ENCODE measurements at places on chromosomes 5 and 9. TPM values are rescaled to one million over a fixed set of nuclear protein-coding genes. Genes with fewer than 3 reads are reported as not detected.

The ERAP2 gene
- polyA plus RNA-seq: 0.55 TPM

The BOD1 gene
- 295 TPM for polyA plus RNA-seq

The CCL21 gene
- 2.4 TPM for polyA plus RNA-seq

The MARVELD2 gene
- polyA plus RNA-seq: 0.03 TPM

The OMD gene
- polyA plus RNA-seq: 0.45 TPM

The FGF18 gene
- polyA plus RNA-seq: 0.30 TPM

The LCN1 gene
- polyA plus RNA-seq: not detected

GRCh38 chr5:22908129-22908528, 55.0 kb upstream of the CDH12 start:
- H3K36me3 ChIP-seq: no peaks in the 10 kb centered on the region
- no peak overlapping the region for H3K27ac ChIP-seq
- no peak overlapping the region for H3K4me3 ChIP-seq
- no peaks in the 10 kb centered on the region for H3K4me1 ChIP-seq
- H3K27me3 ChIP-seq: no peaks in the 10 kb centered on the region

DNA sequence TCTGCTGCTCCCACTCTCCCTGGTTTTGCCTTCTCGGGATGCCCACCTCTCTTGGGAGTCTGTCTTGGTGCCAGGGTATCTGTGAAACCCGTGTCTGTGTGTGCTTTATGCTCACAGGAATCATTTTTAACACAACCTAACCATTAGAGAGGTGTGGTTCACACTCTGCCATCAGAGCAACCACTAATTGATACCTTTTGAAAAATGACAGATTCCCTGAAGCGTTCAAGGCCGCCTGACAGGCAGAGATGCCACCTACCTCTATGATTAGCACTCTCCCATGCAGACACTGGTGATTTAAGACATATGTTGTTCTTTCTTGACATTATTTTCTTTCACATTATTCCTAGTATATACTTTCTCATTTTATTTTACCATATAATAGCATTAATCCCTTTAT, 207.3 kb upstream of the SGCD start:
- no peak for DNase-seq
- no peaks in the 10 kb centered on the region for H3K27me3 ChIP-seq
- peaks cover 11% of the 10 kb centered on the region for H3K4me1 ChIP-seq
- no peak overlapping the region for H3K27ac ChIP-seq
- no peaks in the 10 kb centered on the region for H3K36me3 ChIP-seq

GRCh38 chr9:84340535-84340934, at the start of gene SLC28A3:
Gene SLC28A3 (minus strand): TSS chr9:84340758. CDS start chr9:84340633, 125 bp downstream.
- H3K27ac ChIP-seq: no peak within 1 kb of the TSS
- no peaks in the 10 kb centered on the region for H3K27me3 ChIP-seq
- H3K4me3 ChIP-seq: no peak within 1 kb of the TSS
- H3K36me3 ChIP-seq: no peaks in the 10 kb centered on the region
- DNase-seq: no peak
- H3K4me1 ChIP-seq: no peaks in the 10 kb centered on the region

DNA sequence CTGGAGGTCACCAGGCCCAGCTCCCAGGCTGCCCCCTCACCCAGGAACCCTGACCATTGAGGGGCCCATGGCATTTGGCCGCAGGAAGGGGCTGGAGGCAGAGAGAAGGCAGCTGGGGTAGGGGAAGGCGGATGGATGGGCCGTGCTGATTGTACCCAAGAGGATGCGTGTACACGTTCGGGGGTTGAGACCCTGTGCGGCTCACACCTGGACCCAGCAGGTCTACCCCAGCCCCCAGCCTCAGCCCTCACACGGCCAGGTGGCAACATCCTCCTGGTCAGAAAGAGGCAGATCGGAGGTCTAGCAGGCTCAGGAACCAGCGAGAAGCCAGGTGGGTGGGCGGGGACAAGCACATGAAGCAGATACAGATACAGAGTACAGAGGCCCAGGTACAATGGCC, 33.7 kb downstream of the NACC2 start:
- H3K4me3 ChIP-seq: no peak overlapping the region
- DNase-seq: peak; percentile 8
- H3K4me1 ChIP-seq: peaks cover 13% of the 10 kb centered on the region
- H3K27me3 ChIP-seq: no peaks in the 10 kb centered on the region

- peak overlapping the region; percentile 87 for H3K27ac ChIP-seq
- H3K36me3 ChIP-seq: peaks cover 10% of the 10 kb centered on the region
- H3K4me3 ChIP-seq: peak overlapping the region; percentile 94
- DNase-seq: no peak
- peaks cover 36% of the 10 kb centered on the region for H3K4me1 ChIP-seq
- H3K27me3 ChIP-seq: no peaks in the 10 kb centered on the region
Observed at GRCh38 chr9:136806631-136807201, 1.0 kb upstream of the RABL6 start.

GRCh38 chr5:143554187-143554717, 150.8 kb upstream of the NR3C1 start:
- H3K36me3 ChIP-seq: no peaks in the 10 kb centered on the region
- peaks cover 18% of the 10 kb centered on the region for H3K4me1 ChIP-seq
- no peak for DNase-seq

DNA sequence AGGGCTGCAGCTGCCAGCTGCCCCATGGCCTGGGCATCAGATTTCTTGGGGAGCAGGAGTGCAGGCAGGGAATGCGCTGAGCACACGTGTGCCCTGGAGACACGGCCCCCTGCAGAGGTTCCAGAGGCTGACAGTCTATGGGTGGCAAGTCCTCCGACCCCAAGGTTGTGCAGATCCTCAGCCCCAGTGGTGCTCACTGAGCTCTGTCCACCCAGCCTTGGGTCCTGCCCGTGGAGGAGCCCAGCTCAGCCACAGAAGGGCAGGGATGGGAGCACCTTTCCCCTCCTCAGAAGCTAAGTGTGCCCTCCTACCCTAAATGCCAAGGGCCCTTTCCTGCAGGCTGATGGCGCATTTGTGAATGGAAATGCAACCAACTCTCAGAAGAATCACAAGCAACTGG, 341.0 kb downstream of the IRX2 start:
- no peak overlapping the region for H3K27ac ChIP-seq
- no peak for DNase-seq
- no peaks in the 10 kb centered on the region for H3K27me3 ChIP-seq
- H3K36me3 ChIP-seq: no peaks in the 10 kb centered on the region
- no peaks in the 10 kb centered on the region for H3K4me1 ChIP-seq

- no peaks in the 10 kb centered on the region for H3K4me1 ChIP-seq
- H3K27me3 ChIP-seq: no peaks in the 10 kb centered on the region
- H3K27ac ChIP-seq: no peak overlapping the region
- H3K36me3 ChIP-seq: no peaks in the 10 kb centered on the region
- H3K4me3 ChIP-seq: no peak overlapping the region
- DNase-seq: no peak
Observed at GRCh38 chr9:110588296-110588695, 8.8 kb upstream of the SVEP1 start.

DNA sequence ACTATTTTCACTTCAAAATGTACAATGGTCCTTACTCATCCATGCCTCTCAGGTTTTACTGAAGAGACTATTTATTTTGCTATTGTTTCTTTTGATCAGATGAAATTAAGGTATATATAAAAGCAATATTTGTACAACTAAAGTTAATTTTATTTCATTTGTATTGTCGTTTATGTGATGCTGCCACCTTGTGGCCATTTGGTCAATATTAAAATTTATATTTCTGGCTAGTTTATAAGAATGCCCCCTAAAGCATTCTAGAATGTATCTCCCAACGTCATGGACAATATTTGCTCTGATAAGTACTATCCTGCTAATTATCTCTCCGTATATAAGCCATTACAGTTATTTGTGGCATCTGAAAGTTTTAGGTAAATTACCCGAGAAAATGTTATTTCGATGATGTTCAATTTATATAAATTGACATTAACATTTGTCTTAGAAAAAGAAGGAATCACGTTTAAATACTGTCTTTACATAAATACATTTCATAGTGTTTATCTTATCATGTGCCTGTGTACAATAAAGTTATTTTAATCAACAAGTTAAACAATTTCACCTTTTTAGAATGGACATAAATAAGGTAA, 680.0 kb downstream of the TAF11L14 start:
- no peaks in the 10 kb centered on the region for H3K36me3 ChIP-seq
- no peak overlapping the region for H3K27ac ChIP-seq
- no peaks in the 10 kb centered on the region for H3K27me3 ChIP-seq
- H3K4me3 ChIP-seq: no peak overlapping the region

DNA sequence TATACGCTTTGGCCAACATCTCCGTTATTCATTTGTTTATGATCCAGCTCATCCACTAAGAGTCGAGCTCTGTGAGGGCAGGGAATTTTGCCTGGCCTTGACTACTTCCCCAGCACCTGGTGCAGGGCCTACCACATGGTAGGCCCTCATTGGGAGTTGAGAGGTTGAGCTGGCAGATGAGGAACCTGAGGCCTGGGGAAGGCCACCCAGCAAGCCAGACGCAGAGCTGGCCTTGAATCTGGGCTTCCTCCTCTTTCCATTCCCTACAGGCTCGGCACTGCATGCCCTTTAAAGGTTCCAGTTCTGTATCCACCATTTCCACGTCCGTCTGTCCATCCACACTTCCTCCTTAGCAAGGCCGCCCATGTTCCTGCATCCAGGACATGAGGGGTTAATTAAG, 24.2 kb downstream of the KCNMB1 start:
- H3K27me3 ChIP-seq: no peaks in the 10 kb centered on the region
- H3K4me3 ChIP-seq: no peak overlapping the region
- no peak for DNase-seq
- H3K27ac ChIP-seq: no peak overlapping the region

DNA sequence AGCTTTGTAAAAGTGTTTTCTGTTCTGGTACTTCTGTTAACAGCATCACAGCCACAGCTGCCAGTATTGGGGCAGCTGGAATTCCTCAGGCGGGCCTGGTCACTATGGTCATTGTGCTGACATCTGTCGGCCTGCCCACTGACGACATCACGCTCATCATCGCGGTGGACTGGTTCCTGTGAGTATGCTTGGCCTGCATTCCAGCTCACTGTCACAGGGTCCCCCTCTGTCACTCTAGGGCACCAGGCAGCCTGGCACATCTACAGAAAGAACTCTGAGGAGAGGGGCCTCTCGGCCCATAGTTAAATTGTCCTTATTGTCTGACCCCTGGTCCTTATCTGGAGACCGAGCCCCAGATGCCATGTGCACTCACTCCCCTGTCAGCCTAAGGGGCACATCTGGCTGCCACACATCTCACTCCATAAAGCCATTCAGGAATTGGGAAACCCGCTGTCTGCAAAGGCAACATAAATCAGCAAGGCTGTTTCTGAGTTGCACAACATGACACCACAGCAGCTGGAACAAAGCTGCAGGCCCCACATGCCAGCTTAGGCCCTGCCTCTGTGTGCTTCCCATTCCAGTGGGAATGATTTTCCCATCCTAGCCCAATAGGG, 77.5 kb downstream of the SLC1A3 start:
- H3K27ac ChIP-seq: no peak overlapping the region
- no peak overlapping the region for H3K4me3 ChIP-seq
- H3K27me3 ChIP-seq: no peaks in the 10 kb centered on the region
- no peaks in the 10 kb centered on the region for H3K36me3 ChIP-seq
- H3K4me1 ChIP-seq: no peaks in the 10 kb centered on the region

- H3K36me3 ChIP-seq: no peaks in the 10 kb centered on the region
- H3K4me3 ChIP-seq: peak overlapping the region; percentile 61
Observed at GRCh38 chr9:122213589-122214413, 15.0 kb downstream of the LHX6 start.

GRCh38 chr9:135671591-135672041, 8.5 kb downstream of the LCN9 start:
- DNase-seq: peak; percentile 45
- H3K27ac ChIP-seq: no peak overlapping the region
- no peak overlapping the region for H3K4me3 ChIP-seq
- H3K4me1 ChIP-seq: no peaks in the 10 kb centered on the region
- peaks cover 47% of the 10 kb centered on the region for H3K27me3 ChIP-seq

Measured in psoas muscle (tissue), 8 donors.